ENCODE measurements at places on chromosomes 3 and 15.

- DNase-seq = no peak
Observed at GRCh38 chr3:155286736-155287135, 6.7 kb downstream of the STRIT1 start.

DNA sequence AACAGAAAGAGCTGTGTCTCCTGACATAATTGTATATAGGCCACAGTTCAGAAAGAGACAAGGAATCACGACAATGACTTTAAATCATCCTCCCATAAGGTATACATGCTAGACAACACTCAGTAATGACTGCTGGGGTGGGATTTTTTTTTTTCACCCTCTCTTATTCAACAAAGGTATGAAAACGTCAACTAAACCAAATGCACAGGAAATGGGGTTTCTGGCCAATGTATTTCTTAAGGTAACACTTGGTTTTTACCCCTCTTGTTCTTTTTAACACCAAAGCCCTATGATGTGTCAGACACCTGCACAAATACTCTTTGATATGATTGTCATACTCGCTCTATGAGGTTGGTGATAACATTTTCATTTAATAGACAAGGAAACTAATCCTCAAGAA is 78.3 kb downstream of the MCF2L2 start:
- DNase-seq = no peak

GRCh38 chr3:126389112-126389793 is 5.5 kb upstream of the CFAP100 start:
- peak; percentile 14 for DNase-seq

DNA sequence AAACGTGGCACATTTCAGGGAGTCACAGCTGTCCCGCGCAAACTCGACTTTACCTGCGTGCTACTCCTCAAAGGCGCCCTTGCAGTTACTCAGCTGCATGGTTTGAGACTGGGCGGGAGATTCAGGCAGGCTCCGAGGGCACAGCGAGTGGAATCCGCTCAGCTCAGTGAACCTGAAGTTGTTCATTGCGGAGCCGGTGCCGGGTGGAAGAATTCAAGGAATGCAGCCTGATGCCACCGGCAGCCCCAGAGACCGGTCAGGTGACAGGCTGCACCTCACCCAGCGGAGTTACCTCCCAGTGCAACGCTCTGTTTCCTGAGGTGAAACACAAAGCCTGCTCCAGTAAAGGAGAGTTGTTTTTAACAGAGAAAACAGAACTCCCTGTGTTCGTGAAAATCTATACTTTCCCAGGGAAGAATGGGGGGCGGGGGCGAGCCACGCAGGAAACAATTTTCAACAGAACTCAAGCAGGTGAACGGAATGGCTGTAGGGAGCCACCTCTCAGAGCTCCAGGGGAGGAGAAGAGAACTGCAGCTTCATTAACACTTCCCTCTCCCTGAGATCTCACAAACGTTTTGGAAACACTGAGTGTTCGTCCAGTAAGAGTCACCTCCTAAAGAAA is 3.8 kb downstream of the VEPH1 start:
- DNase-seq = no peak

- DNase-seq = no peak
Observed at GRCh38 chr3:45596290-45596791, 1.8 kb downstream of the LIMD1 start.

- DNase-seq = no peak
Observed at GRCh38 chr15:46456456-46456855, 821.6 kb downstream of the SQOR start.

DNA sequence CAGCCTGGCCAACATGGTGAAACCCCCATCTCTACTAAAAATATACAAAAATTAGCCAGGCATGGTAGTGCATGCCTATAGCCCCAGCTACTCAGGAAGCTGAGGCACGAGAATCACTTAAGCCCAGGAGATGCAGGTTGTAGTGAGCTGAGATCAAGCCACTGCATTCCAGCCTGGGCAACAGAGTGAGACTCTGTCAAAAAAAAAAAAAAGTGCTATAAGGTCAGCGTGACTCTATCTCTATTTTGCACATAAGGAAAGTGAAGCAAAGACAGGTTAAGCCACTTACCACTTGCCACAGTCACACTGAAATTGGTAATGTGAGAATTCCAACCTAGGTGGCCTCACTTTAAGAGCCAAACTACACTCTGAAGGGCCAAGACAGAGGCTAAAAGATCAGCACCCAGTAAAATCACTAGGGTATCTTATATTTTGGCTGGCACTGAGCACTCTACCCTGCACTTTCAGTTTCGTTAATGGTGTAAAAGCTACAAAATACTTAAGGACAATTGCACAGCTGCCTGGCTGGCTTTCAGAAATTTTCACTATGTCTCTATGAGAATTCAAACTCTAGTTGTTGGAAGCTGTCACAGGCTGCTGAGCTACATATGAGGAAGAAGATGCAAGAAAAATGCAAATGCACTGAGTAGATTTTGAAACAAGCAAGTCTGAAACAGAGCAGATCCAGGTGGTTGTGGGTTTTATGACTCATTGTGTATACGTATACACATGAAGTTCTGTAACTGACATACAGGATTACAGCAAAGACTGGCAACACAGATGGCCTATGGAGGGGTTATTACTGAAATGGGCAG is 32.7 kb downstream of the TRANK1 start:
- DNase-seq = no peak

DNA sequence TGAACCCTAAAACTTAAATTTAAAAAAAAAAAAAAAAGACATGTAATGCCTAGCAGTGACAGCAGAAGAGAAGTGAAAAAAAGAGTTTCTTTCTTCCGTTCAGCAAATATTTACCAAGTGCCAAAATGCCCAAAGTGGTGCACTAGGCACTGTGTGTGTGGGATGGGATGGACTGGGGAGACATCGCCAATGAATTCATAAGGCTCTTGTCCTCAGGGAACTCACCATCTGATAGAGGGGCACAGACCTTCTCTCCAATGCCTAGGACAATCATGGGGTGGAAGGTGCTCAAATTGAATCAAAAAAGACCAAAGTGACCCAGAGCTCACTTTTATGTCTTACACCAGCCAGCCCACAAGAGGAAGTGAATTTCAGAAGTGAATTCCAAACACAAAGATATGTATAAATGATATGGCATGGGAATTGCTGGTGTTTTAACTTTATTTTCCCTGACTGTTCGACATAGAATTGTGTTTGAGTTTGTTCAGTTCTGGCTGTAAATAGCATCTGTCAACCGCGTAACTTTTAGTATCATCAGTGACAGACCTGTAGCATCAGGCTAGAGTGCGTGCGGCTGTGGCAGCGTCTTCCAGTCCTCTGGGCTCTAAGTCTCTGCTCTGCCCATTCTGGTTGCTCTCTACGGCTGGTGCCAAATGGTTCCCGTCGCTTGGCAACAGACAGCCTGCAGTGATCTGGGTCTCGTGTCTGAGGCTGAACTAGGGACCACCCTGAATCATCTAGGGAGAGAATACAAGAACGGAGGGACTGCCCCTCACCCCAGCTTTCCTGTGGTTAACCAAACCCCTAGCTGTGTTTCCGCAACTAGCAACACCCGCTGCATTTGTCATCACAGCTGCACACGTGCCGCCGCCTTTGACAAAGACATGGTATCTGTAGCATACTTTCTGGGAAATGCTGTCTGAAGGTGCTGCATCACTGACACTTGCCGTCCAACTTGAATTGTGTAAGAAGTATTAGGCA is 154.0 kb upstream of the THBS1 start:
- DNase-seq = peak; percentile 36

GRCh38 chr3:160709477-160710182 is 32.7 kb downstream of the ARL14 start:
- DNase-seq = no peak

- DNase-seq = no peak
Observed at GRCh38 chr3:46460051-46460450, 4.7 kb downstream of the LTF start.

DNA sequence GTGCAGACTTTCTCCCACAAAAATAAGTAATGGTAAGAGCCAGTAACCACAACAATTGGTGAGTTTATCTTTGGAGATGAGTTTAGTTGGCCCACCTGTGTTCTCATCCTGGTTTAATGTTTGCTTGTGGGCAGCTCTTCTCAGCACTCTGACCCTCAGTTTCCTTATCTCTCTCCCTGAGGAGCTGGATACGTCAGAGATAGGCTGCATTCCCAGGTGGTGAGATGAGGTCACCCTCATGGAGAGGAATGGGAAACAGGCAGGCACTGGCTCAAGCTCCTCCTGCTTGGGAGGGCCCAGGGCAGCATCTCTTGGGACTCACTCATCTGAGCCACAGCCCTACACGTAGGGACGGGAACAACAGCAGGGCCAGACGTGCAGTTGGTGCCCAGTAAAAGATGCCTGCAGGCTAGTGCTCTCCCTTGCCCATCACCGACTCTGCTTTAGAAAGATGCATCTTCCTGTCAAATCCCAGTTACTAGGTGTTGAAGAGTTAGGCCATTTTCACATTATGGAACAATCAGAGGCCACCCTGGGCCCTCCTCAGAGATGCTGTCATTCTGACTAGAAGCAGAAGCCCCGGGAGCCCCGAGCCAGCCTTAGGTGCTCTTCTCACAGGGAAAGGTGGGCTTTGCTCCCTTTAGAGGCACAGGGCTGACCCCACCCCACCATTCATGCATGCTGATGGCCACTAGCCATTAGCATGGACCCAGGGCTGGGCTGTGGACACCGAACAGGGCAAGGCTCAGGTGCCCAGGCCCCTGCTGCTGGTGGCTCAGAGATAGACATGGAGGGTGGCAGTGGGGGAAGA is 59.7 kb downstream of the GRIP2 start:
- DNase-seq = no peak
